Activated naive CD8-positive, alpha-beta T cell treated with anti-CD3 and anti-CD28 coated beads, Interleukin-2, amount 10 ng/mL, durations not matched to agents 7 days and 5 days (primary cell): ENCODE measurements at places on chromosomes 6 and 20. TPM values are rescaled to one million over a fixed set of nuclear protein-coding genes. Genes with fewer than 3 reads are reported as not detected.

DNA sequence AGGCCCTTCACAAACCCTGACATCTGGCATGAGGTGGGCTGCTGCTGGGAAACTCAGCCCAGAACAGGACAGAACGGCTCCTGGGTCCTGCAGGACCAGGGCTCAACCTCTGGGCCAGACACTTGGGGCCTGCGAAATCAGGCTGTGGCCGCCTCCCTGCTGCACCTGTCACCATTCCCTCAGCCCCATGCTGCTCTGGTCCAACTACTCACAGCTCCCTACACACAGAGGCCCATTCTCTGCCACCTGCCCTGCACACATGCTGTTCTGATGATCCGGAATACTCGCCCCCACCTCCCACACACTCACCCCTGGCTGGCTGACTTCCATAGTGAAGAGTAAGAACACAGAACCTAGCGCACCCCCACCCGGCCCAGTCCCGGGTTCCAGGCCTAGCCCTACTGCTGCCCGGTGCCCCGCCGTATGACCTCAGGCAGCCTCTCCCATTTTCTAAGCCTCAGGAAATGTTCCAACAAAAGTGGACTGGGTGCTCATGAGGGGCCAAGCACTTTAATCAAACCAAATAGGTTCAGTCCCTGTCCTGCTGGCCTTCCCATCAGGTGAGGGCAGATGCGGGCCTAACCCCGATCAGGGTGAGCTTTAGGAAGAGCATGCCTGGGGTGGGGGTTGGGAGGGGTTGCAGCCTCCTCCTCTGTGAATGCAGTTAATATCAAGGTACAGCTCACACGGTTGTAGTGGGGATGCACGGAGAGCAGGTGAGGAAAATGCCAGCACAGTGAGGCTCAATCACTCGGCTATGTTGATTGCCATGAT is 3.9 kb downstream of the PEDS1 start:
- H3K4me3 ChIP-seq: no peak overlapping the region
- peaks cover 14% of the 10 kb centered on the region for H3K36me3 ChIP-seq
- peak overlapping the region; percentile 30 for H3K27ac ChIP-seq
- DNase-seq: no peak
- peaks cover 60% of the 10 kb centered on the region for H3K4me1 ChIP-seq
- no peaks in the 10 kb centered on the region for H3K27me3 ChIP-seq

DNA sequence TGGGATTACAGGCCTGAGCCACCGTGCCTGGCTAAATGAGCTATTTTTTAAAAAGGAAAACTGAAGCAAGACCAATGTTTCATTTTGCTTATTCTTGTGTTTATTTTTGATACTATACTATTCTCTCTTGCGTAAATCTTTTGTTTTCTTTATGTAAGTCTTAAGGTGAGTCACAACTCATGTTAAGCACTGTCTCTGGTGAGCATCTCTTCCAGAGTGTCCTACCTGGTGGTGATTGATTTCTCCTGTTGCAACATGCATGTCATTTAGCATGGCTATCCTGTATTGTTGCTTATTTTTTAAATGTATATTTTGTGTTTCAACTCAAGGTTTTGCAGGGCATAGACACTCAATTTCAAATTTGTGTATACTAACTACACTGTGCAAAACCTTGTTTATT is 336.0 kb downstream of the RFPL4B start:
- no peaks in the 10 kb centered on the region for H3K4me1 ChIP-seq
- no peaks in the 10 kb centered on the region for H3K36me3 ChIP-seq
- no peak overlapping the region for H3K27ac ChIP-seq
- no peak for DNase-seq
- H3K27me3 ChIP-seq: no peaks in the 10 kb centered on the region

GRCh38 chr6:150006961-150007464 is 18.3 kb downstream of the RAET1L start:
- H3K4me3 ChIP-seq: no peak overlapping the region
- no peak overlapping the region for H3K27ac ChIP-seq
- peaks cover 52% of the 10 kb centered on the region for H3K27me3 ChIP-seq

- peaks cover 39% of the 10 kb centered on the region for H3K36me3 ChIP-seq
- H3K4me3 ChIP-seq: peak overlapping the region; percentile 66
- peak overlapping the region; percentile 95 for H3K27ac ChIP-seq
- H3K27me3 ChIP-seq: no peaks in the 10 kb centered on the region
- H3K4me1 ChIP-seq: peaks cover 77% of the 10 kb centered on the region
Observed at GRCh38 chr20:48769069-48769983, 58.5 kb downstream of the PREX1 start.

DNA sequence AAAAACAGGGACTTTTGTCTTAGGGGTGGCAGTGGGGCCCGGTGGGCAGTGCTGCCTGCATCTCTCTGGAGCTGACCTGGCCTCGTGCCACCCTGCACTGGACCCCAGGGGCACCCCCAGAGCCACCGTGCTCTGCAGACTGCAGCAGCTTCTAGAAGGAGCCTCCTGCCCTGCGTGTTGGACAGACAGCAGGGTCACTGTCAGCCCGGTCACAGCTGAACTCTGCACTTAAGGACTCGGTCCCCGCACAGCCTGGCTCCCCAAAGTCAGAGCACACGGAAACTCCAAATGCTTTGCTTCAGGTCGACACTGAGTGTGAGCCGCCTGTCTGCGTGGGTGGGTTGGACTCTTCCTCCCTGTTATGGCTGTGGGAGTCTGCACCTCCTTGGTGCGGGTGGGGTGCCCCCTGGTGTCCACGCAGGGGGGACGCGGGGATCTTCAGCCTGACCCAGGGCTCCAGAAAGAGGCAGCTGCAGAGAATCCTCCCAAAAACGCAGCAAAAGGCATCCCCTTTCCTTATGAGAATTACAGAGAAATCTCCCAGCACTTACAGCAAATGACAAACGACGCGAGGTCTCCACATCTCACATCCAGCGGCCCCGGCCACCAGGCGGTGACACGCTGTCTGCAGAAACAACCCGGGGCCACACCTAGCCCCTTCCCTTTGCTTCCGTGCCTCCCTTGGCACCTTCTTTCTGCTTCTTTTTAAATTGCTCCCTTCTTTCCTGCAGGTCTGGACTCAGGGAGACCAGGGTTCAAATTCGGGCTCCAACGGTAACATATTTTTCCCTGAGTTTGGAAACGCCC is 36.3 kb upstream of the DACT2 start:
- H3K4me1 ChIP-seq: no peaks in the 10 kb centered on the region
- no peaks in the 10 kb centered on the region for H3K27me3 ChIP-seq
- no peak for DNase-seq
- no peak overlapping the region for H3K27ac ChIP-seq

DNA sequence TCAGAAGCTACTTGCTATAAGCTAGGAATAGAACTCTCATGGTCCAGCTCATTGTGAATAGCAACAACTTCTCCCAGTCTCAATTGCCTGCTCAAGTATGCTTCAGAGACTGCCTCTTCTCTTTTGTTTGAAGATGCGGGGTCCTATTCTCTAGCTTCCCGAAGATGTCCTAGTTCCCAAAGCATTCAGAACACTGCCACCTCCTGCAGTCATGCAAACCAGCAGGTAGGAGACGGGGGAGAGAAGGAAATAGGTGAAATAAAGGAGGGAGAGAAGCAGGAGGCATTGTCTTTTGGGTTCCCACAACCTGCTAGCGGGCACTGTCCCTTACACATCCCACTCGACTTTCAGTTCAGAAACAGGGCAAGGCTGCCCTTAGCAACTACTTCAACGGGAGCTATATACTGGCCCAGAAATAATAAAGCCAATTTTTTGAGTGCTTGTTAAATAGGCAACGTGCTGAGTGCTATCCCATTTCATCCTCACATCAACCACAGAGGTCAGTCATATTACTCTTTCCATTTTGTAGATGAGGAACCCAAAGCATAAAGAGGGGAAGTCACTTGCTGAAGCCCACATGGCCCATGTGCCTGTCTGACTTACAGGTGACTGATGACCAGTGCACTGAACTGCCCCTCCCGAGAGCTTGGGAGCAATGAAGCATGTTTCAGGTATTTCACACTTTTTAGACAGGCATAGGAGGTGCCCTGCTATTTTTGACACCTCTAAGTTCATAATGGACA is 61.9 kb upstream of the ATXN1 start:
- H3K27me3 ChIP-seq: peaks cover 25% of the 10 kb centered on the region
- peaks cover 2% of the 10 kb centered on the region for H3K36me3 ChIP-seq
- no peak overlapping the region for H3K27ac ChIP-seq
- H3K4me3 ChIP-seq: no peak overlapping the region
- H3K4me1 ChIP-seq: peaks cover 5% of the 10 kb centered on the region

DNA sequence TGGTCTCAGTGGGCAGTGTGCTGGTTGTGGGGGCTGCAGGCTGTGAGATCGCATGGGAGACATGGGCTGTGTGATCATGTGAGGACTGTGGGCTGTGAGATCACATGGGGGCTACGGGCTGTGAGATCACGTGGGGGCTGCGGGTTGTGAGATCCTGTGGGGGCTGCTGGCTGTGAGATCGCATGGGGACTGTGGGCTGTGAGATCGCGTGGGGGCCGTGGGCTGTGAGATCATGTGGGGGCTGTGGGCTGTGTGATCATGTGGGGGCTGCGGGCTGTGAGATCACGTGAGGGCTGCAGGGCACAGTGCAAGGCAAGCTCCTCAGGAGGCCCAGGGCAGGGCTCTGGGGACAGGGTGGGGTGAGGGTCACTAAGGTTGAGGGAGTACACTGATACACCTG is 140.5 kb upstream of the CST7 start:
- peaks cover 2% of the 10 kb centered on the region for H3K27me3 ChIP-seq
- DNase-seq: no peak
- H3K4me1 ChIP-seq: peaks cover 3% of the 10 kb centered on the region
- no peaks in the 10 kb centered on the region for H3K36me3 ChIP-seq

- peaks cover 3% of the 10 kb centered on the region for H3K36me3 ChIP-seq
- no peak overlapping the region for H3K4me3 ChIP-seq
- no peak for DNase-seq
Observed at GRCh38 chr6:143110572-143110971, 49.9 kb downstream of the AIG1 start.

DNA sequence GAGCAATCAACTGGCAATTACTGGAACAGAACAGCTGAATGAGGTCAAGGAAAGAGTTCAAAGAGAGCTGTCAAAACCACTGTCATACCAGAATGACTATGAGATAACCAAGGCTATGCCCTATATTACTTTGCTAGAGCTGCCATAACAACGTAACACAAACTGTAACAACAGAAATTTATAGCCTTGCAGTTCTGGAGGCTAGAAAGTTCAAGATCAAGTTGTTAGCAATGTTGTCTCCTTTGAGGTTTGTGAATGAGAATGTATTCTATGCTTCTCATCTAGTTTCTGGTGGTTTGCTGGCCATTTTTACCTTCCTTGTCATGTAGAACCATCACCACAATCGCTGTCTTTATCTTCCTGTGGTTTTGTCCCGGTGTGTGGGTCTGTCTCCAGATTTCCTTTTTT is 1323.0 kb upstream of the GJE1 start:
- H3K27ac ChIP-seq: no peak overlapping the region
- H3K36me3 ChIP-seq: no peaks in the 10 kb centered on the region
- H3K4me1 ChIP-seq: peaks cover 4% of the 10 kb centered on the region
- no peak for DNase-seq

DNA sequence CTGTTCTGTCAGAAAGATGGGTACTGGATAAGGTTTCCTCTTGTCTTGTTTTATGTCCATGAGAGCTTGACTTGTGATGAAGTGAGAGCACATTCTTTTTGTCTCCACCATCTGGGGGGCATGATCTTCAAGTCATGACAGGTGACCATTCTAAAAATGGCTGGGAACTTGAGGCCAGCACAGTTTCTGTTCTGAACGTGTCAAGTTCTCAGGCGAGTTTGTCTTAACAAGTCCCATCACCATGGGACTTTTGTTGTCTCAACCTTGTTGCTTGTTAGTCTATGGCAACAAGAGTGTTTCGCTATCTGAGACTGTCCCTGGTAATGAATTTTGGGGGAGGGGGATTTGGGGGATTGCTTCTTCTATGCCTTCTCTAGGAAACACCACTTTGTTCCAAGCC is 25.6 kb upstream of the ENPP4 start:
- no peak for DNase-seq
- peaks cover 2% of the 10 kb centered on the region for H3K36me3 ChIP-seq
- no peaks in the 10 kb centered on the region for H3K4me1 ChIP-seq

DNA sequence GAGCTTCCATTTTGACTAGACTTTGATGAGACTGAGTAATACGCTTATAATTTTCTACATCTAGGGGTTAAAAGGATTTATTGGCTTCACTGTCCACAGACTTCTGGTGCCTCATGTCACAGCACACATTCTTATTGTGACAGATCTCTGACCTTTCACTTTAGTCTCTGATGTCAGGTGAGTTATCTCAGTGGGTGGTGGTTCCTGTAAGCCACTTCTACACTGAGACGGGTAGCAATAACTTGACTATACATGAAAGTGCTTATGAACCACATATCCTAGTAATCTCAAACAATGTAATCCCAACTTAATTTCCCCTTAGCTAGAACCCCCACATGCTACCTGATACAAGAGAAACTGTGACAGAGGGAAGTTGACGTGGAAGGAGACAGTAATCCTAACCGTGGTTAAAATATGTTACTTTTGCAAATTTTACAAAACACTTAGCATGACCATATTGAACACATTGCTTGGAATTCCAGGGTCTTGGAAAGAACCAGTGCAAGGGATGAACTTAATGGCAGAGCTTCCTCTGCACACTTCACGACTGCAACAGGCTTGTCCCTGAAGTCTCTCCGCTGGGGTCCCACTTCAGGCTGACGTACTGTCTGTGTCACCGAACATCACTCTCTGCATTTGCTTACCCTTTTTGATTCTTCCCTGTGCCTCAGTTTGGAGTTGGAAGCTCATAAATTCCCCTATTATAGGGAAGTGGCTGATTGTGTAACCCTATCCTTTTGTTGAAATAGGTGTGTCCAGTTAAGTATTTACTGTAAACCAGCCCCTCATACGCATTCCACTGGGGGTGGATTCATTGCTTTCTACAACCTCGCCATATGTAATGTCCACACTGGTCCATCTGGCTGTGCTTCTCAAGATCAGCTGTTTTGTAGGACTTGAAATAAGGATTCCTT is 6.4 kb upstream of the TRIM40 start:
- H3K27me3 ChIP-seq: peaks cover 68% of the 10 kb centered on the region
- H3K4me3 ChIP-seq: no peak overlapping the region
- H3K4me1 ChIP-seq: peaks cover 14% of the 10 kb centered on the region
- H3K27ac ChIP-seq: no peak overlapping the region

Gene TCF15
- total RNA-seq: not detected

Gene CNPY3
- 90.8 TPM for total RNA-seq

Gene FAM217A
- total RNA-seq: not detected

Gene TGM6
- total RNA-seq: not detected

Gene GABRR1
- not detected for total RNA-seq

Gene MUC21
- total RNA-seq: not detected

Gene PRICKLE4
- not detected for total RNA-seq

Gene PBOV1
- total RNA-seq: not detected

Gene SOX18
- total RNA-seq: 0.51 TPM

Gene MDN1
- 57.7 TPM for total RNA-seq

Gene KCNK16
- total RNA-seq: not detected

Gene DEFB123
- total RNA-seq: not detected

Gene SMOC2
- not detected for total RNA-seq

Gene APOM
- 3.1 TPM for total RNA-seq

Gene OPRL1
- total RNA-seq: 2.6 TPM
